ENCODE measurements at places on chromosomes 16 and 17.

- no peaks in the 10 kb centered on the region for H3K36me3 ChIP-seq
- peaks cover 31% of the 10 kb centered on the region for H3K27me3 ChIP-seq
- no peak for DNase-seq
- no peak overlapping the region for H3K27ac ChIP-seq
- H3K4me1 ChIP-seq: peaks cover 61% of the 10 kb centered on the region
These were observed 72.3 kb upstream of the LHX1 start for GRCh38 chr17:36864827-36865430.

- H3K4me1 ChIP-seq: peaks cover 7% of the 10 kb centered on the region
- H3K27me3 ChIP-seq: peaks cover 18% of the 10 kb centered on the region
- H3K36me3 ChIP-seq: no peaks in the 10 kb centered on the region
- H3K27ac ChIP-seq: peak overlapping the region; percentile 68
- no peak overlapping the region for H3K4me3 ChIP-seq
These were observed 36.6 kb upstream of the ACSM2B start for GRCh38 chr16:20612551-20613480.

- H3K4me1 ChIP-seq: peaks cover 30% of the 10 kb centered on the region
- H3K36me3 ChIP-seq: peaks cover 6% of the 10 kb centered on the region
- DNase-seq: peak; percentile 98
These were observed at the start of gene MAP2K4 for GRCh38 chr17:12020642-12021622. TSS of gene MAP2K4 (plus strand) at chr17:12020877. CDS start at chr17:12020887, 10 bp downstream.

- peaks cover 7% of the 10 kb centered on the region for H3K36me3 ChIP-seq
- no peak overlapping the region for H3K27ac ChIP-seq
- no peak overlapping the region for H3K4me3 ChIP-seq
These were observed 10.0 kb upstream of the TCAP start for GRCh38 chr17:39655105-39655504.

DNA sequence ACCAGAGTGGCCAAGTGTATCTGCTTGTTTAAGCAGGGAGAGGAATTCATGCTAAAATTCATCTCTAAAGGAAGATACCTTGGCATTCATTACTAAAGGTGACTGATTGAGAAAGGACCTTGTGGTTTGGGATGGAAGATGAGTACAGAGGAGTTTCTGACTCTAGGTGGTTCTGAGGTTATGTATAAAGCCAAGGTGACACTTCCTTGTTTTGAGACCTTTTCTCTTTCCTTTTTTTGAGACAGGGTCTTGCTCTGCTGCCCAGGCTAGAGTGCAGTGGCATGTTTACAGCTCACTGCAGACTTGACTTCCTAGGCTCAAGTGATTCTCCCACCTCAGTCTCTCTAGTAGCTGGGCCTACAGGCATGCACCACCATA lies 9.1 kb downstream of the ABHD15 start:
- no peak overlapping the region for H3K4me3 ChIP-seq
- DNase-seq: no peak
- H3K27ac ChIP-seq: no peak overlapping the region
- H3K4me1 ChIP-seq: peaks cover 23% of the 10 kb centered on the region

- no peak for DNase-seq
- H3K27ac ChIP-seq: peak overlapping the region; percentile 55
- peaks cover 76% of the 10 kb centered on the region for H3K36me3 ChIP-seq
- H3K27me3 ChIP-seq: peaks cover 5% of the 10 kb centered on the region
- no peak overlapping the region for H3K4me3 ChIP-seq
These were observed 126.9 kb downstream of the KATNIP start for GRCh38 chr16:27676839-27677238.

DNA sequence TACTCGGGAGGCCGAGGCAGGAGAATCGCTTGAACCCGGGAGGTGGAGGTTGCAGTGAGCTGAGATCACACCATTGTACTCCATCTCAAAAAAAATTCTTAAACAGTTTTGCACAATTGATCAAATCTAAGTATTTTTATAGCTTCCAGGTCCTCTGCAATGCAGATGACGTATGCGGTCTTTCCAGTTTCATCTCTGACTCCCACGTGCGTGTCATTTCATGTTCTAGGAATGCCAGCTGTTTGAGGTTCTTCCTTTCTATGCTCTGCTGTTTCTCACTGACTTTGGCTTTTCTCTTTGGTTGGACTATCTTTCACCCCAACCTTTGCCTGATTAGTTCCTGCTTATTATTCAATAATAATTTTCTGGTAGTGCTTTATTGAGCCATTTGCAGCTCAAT lies 16.2 kb downstream of the CHP2 start:
- no peak overlapping the region for H3K27ac ChIP-seq
- H3K27me3 ChIP-seq: peaks cover 14% of the 10 kb centered on the region
- no peaks in the 10 kb centered on the region for H3K36me3 ChIP-seq
- no peak overlapping the region for H3K4me3 ChIP-seq
- no peak for DNase-seq

- no peaks in the 10 kb centered on the region for H3K36me3 ChIP-seq
- no peak for DNase-seq
- H3K27ac ChIP-seq: no peak overlapping the region
- no peak overlapping the region for H3K4me3 ChIP-seq
- H3K4me1 ChIP-seq: peaks cover 1% of the 10 kb centered on the region
These were observed 1.7 kb upstream of the CCL1 start for GRCh38 chr17:34364751-34365150.

GRCh38 chr17:58504826-58505351 lies 9.5 kb downstream of the MTMR4 start:
- H3K36me3 ChIP-seq: peaks cover 71% of the 10 kb centered on the region
- H3K4me1 ChIP-seq: no peaks in the 10 kb centered on the region
- peak overlapping the region; percentile 81 for H3K27ac ChIP-seq
- no peak for DNase-seq
- H3K4me3 ChIP-seq: no peak overlapping the region
- H3K27me3 ChIP-seq: peaks cover 4% of the 10 kb centered on the region

DNA sequence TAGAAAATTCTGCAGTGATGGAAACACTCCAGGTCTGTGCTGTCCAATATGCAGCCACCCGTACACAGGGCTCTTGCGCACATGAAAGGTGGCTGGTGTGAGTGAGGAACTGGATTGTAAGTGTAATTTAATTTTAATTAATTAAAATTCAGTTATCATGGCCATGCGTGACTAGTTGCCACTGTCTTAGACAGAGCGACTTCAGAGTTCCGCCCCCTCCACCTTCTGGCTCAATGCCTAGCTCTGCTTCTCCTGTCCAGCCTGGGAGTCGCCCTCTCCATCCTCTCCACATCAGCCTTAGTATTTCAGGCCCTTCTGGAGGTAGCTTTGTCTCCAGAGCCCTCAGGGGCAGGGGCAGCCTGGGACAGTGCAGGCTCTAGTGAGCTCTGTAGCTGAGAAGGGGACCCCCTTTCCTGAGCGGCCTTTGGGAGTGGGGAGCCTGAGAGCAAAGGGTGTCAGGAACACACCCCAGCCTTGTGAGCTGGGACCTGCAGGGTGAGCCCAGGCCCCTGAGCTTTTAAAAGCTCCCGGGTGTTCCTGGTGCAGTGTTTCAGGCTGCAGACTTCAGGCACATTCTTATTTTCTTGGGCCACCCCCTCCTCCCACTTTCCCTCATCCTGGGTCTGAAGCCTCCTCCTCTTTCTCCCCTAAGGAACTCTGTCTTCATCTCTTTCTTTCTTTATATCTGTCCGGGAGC lies 99.4 kb downstream of the IRF8 start:
- no peak overlapping the region for H3K4me3 ChIP-seq
- H3K4me1 ChIP-seq: peaks cover 17% of the 10 kb centered on the region
- no peaks in the 10 kb centered on the region for H3K36me3 ChIP-seq
- no peak overlapping the region for H3K27ac ChIP-seq
- DNase-seq: no peak

DNA sequence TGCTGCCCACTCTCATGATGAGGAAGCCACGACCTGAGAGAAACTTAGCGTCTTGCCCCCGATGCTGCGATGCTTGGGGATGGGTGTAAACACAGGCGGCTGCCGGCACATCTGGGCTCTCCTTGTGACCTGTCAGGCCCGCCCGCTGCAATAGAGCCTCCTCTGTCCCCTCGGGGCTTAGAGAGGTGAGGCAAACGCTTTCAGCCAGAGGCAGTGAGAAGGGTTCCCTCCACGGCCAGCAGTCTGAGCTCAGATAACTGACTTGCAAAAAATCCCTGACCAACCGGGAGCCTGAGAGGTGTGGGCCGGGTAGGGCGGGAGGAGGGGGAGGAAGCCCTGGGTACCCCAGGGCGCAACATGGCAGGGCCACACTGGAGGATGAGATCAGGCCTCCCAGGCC lies 260.6 kb downstream of the C16orf95 start:
- H3K36me3 ChIP-seq: peaks cover 15% of the 10 kb centered on the region
- H3K4me1 ChIP-seq: peaks cover 69% of the 10 kb centered on the region
- DNase-seq: no peak
- no peak overlapping the region for H3K27ac ChIP-seq
- no peak overlapping the region for H3K4me3 ChIP-seq

- no peak overlapping the region for H3K4me3 ChIP-seq
- H3K27ac ChIP-seq: no peak overlapping the region
- peaks cover 7% of the 10 kb centered on the region for H3K4me1 ChIP-seq
- H3K27me3 ChIP-seq: peaks cover 20% of the 10 kb centered on the region
- DNase-seq: peak; percentile 38
These were observed 28.3 kb upstream of the GOSR2 start for GRCh38 chr17:46894476-46895151.

- no peaks in the 10 kb centered on the region for H3K27me3 ChIP-seq
- H3K27ac ChIP-seq: no peak overlapping the region
- no peak overlapping the region for H3K4me3 ChIP-seq
- peaks cover 22% of the 10 kb centered on the region for H3K4me1 ChIP-seq
- DNase-seq: no peak
- no peaks in the 10 kb centered on the region for H3K36me3 ChIP-seq
These were observed 136.4 kb downstream of the CDK5R1 start for GRCh38 chr17:32623196-32623595.

DNA sequence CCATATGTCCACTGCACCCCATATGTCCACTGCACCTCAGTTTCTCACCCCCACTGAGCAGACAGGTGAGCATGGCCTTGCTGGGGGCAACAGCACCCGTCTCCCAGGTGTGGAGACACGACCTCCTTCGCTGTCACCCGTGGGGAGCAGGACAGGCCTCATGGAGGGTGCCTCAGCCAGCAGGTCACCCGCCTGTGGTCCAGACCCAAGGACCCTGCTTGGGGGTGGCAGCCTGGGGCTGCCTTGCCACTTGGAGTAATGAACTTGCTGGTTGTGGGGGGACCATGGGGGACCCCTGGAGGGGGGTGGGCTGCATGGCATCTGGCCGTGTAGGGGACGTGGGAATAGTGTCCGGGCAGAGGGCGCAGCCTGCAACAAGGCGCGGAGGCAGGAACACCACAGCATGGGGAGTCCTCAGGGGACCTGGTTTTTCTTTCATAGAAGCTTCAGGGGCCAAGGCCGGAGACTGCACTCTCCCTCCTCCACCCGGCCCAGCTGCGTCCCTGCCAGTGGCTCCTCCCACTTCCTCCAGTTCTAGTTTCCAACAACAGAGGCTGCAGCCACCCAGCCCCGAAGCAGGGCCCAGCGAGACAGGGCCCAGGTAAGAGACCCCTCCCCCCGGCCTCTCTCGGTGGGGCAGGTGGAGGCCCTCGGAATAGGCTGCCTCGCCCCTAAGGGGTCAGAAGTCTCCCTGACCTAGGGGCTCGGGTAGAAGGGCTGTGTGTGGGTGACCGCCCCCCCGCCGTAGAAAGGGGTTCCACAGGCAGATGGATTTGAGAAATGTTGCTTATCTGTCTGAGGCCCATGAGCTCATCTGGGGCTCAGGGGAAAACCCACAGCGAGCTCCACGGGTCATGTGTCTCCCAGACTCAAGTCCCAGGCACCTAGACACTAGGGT lies at the start of gene NHLRC4:
Gene NHLRC4, plus strand, starts transcription at position 531 of the 898 bp plus-strand sequence. CDS start 1,043 bp downstream, outside the sequence.
- peaks cover 51% of the 10 kb centered on the region for H3K4me1 ChIP-seq
- peak within 1 kb of the TSS; percentile 34 for H3K4me3 ChIP-seq
- H3K27ac ChIP-seq: peak within 1 kb of the TSS; percentile 48
- H3K36me3 ChIP-seq: no peaks in the 10 kb centered on the region
- peak; percentile 68 for DNase-seq

DNA sequence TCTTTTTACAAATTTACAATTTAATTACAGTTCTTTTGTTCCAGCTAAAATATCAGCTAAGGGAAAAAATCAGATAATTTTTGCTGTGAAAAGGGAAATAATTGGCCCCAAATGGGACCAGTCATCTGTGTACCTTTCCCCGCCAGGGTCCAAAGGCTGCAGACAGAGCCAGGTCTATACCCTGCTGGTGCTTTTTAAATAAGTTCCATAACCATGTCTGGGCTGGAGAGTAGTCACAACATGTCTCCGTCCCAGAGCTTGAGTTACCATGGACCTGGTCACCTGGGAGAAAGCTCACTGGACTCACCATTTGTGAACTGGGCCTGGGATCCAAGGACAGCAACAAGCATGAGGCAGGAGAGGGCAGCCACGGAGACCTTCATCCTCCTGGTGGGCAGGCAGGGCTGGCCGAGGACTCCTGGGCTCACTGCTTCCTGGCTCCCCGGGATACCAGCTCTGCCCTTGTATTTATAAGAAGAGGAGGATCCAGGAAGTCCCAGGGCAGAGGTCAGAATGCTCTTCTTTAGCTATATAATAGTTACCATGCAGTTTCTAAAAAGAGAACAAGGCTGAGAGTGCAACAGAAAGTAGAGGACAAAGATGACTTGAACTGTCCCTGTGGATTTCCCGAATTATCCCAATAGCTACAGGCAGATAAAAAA lies at the start of gene CCL15:
Gene CCL15, minus strand, starts transcription at position 444 of the 662 bp plus-strand sequence. Its CDS starts 61 bp downstream, at position 383.
- H3K36me3 ChIP-seq: no peaks in the 10 kb centered on the region
- no peak for DNase-seq
- H3K4me3 ChIP-seq: no peak within 1 kb of the TSS
- peak within 1 kb of the TSS; percentile 57 for H3K27ac ChIP-seq
- H3K4me1 ChIP-seq: peaks cover 24% of the 10 kb centered on the region

DNA sequence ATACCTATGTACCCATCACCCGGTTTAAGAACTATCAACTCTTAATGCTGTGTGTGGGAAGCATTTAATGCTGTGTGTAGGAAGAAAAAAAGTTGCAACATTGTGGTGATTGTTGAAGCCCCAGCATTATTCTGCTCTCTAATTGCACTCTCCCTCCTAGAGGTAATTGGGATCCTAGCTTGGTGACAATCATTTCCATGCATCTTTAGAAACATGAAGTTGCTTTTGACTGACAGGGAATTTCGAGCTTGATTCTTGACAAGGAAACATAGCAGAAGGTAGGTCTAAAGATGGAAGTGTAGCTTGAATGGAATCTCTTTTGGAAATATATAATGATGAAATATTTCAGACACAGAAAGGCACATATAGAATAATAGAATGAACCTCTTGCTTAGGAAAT lies 27.3 kb downstream of the HEXIM2 start:
- DNase-seq: no peak
- H3K27ac ChIP-seq: no peak overlapping the region
- H3K4me3 ChIP-seq: no peak overlapping the region
- no peaks in the 10 kb centered on the region for H3K36me3 ChIP-seq

- no peak for DNase-seq
- no peaks in the 10 kb centered on the region for H3K36me3 ChIP-seq
- H3K27me3 ChIP-seq: peaks cover 37% of the 10 kb centered on the region
- H3K4me1 ChIP-seq: peaks cover 58% of the 10 kb centered on the region
These were observed 2.3 kb downstream of the RAB37 start for GRCh38 chr17:74739227-74739831.

GRCh38 chr17:38925263-38925995 lies at the start of gene LASP1NB:
TSS of gene LASP1NB (plus strand) at chr17:38925614.
- no peaks in the 10 kb centered on the region for H3K27me3 ChIP-seq
- peak within 1 kb of the TSS; percentile 28 for H3K27ac ChIP-seq
- H3K36me3 ChIP-seq: no peaks in the 10 kb centered on the region
- H3K4me3 ChIP-seq: peak within 1 kb of the TSS; percentile 80
- DNase-seq: peak; percentile 65

- H3K27ac ChIP-seq: no peak overlapping the region
- peaks cover 28% of the 10 kb centered on the region for H3K4me1 ChIP-seq
- no peak overlapping the region for H3K4me3 ChIP-seq
These were observed 12.6 kb upstream of the RNF222 start for GRCh38 chr17:8409966-8410882.
